ENCODE measurements at places on chromosomes 2 and 18.

DNA sequence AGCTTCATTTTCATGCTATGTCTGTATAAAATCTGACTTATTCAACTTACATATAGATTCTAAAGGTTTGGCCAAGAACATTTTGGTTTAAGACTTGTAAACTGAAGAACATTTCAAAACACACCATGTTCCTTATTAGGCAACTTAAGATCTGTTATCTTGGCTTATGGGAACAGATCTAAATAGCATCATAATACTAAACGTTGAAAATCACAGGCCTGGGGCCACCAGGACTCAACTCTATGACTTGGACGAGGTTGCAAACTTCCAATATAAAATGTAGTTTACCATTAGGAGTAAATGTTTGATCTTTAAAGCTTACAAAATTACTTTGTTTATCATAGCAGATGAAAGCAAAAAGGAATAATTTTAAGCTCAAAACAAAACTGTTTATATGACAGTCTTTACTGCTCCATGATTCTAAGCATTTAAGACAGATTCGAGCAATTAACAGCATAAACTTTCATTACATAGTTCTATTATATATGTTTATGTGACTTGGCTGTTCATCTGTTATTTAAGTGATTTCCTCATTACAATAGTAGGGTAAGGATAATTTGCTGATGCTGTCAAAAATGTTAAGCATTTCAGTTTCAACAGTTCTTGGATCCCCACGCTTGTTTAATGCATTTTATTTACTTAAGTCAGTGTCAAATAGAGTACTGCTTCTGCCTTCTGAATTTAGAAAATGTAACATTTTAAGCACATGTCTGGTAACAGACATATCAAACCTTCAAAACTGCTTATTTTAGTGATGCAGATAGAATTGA is 8.3 kb downstream of the TCF4 start:
- DNase-seq: no peak

DNA sequence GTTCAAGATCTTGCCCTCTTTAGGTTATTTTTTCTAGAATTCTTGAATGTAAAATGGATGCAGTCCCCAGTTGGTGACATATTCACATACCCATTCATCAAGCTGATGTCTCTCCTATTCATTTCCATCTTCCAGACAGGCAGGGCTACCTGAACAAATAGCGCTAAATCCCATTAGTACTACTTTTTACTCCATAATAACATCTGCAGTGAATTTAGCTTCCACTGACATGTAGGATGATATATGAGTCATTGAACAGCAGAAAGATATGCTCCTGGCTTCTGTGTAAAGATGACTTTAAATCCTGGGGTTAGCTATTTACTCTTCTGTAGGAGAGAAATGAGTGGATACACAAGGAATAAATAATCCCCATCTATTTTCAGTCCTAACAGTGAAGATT is 194.7 kb downstream of the RND3 start:
- DNase-seq: no peak

DNA sequence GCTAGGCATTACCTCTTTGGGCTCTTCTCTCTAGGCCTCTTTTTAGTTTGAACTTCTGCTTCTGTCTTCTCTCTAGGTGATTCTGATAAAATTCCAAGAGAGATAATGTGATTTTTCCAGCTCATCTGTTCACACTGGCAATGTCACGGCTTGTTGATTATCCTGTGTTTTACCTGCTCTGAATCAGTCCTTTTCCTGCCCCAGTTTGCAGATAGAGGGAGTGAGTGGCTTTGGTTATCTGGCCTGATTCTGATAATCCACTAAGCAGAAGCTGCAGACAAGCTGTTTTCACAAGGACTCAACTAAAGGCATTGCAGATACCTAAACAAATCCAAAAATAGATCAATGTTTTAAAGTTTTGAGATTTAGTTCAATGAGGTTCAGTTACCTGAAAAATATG is 111.9 kb downstream of the DCC start:
- DNase-seq: peak; percentile 23

DNA sequence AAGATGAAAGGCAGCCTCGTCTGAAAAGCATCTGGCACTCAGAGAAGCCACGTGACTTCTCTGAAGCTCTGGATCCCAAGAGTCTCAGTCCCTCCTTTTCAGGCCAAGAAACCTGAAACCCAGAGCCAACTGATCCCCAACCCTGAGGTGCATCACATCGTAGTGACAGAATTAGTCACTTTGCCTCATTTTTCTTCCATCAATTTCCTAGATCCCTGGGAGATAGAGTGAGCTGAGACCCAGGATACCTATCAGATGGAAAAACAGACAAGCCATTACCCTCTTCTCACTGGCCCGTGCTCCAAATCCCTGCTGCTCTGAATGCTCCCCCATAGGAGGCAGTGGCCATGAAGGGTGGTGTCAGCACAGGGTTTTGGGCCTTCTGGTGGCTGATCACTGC is 113.1 kb downstream of the ALK start:
- no peak for DNase-seq

- DNase-seq: no peak
These were observed 415.0 kb upstream of the GYPC start for GRCh38 chr2:126241001-126241400.

DNA sequence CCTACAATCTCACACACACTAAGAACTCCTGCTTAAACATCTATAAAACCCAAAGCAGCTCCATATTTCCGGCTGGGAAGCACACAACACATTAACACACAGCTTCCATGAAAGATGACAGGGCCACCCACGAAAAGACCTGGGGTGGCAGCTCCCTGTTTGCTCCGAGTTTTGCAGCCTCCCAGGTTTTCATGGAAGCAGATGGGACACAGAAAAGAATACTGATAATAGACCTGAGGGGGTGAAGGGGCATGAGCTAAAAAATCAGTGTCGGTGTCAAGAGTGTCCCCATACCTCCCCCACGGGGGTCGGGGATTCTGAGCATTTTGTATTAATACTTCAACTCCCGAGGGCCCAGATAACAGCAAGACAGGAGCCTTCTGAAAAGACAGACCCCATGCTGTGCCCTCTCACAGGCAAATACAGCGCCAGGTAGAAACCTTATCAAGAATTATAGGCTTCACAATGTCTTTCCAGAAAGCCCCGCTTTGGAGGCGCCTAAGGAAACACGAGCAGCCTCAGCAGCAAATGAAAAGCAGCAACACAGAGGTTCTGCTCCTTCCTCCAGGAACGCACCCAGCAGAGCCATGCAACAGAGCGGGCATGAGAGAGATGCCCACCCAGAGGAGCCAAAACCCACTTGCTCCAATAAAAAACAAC is 50.5 kb downstream of the ZNF516 start:
- no peak for DNase-seq

- DNase-seq: no peak
These were observed 280.9 kb upstream of the ZSWIM2 start for GRCh38 chr2:187129868-187130267.

DNA sequence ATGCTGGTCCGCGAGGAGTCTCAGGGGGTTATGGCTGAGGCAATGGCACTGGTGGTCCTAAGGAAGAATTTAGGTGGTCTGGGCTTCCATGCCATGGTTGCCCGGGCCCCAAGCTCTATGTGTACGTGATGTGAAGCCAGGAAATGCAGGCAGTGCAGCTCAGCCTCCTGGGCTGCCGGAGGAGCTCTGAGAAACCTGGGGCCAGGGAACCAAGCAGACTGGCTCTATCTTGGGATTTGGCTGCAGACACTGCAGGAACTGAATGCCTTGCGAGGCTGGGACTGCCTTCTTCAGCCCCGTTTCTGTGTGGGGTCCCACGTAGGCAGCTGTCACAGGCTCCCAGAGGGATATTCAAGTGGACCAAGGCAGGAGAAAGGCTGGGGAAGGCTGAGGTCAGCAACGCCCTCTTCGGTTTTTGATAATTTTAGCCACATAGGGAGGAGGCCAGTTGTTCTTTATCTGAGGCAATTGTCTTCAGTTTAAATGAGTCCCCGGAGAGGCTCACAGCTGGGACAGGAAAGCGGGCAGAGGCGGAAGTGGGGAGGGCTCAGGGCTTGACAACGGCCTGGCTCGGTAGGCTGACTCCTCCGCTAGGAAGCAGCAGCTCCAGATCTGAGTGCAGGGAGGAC is 77.7 kb downstream of the RHOB start:
- DNase-seq: no peak

DNA sequence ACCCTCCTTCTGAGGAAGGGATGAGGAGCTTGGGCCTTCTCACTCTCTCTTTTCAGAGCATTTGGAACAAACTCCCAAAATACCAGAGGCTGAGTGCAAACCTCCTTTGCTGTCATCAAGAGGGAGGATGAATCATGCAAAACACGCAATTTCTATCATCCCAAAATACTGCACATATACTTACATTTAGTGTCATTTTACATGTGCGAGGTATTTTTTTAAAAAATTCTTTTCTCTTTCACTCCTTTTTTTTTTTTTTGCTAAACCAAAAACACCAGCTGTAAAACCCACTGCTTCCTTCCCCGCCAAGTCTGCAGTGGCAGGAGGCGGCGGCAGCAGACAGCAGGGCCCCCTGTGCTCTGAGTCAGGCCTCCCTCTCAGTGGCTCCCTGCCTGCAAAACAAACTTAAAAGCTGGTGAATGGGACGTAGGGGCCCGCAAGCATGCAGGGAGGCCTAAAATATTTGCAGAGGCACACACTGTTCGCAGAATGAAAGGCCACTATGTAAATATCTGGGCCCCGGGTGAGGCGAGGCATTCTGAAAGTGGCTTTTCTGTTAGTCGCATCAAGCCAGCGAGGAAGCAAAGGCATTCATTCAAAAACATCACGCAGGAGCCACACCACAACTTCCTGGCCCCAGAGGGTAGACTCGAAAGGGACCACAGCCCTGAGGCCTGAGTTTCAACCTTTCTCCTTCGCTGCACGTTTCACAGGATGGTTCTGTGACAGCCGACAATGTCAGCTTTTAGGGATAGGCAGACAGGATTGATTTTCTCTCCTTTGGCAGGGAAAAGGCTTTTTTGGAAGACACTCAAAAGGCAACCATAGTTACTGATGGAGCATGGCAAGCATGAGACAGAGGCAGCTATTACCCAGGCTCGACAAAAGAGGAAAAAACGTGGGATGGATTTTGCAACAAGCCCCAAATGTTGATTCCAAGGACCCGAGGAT is 73.4 kb downstream of the ACTR2 start:
- peak; percentile 72 for DNase-seq

DNA sequence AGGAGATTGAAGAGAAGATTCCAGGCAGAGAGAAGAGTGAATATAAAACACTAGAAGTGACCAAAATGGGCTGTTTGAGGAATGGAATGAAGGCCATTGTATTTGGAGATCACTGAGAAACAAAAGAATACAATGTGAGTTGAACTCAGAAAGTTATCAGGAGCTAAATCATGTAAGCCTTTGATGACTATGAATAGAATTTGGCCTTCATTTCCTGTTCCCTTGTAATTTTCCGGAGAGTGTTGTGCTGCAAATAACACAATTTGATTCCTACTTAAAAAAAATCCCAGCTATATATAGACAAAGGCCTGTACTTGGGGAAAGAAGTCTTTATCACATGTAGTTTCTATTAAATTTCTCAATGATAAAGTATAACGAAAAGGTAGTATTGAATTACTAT is 33.7 kb upstream of the KYNU start:
- no peak for DNase-seq

- DNase-seq: no peak
These were observed 127.3 kb downstream of the DIS3L2 start for GRCh38 chr2:232088771-232089170.

DNA sequence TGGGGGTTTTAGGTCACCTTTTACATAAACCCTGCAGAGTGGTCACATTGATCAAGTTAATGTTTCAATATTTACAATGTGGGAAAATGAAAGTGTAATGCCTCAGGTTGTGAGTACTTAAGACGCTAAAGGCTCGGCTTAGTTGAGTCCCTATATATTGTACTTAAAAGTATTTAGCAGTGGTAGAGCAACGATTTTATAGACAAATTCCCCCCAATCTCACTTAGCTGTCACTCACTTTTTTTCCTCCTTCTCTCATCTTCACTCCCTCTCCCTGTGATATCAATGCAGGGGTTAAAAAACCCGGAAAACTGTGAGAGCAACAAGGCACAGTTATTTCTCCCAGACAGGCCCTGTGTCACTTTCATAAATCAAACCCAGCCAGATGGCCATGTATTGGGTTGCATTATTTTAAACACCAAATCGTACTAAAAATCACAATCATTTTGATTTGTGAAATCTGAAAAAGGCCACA is 5.4 kb downstream of the POU3F3 start:
- DNase-seq: no peak

DNA sequence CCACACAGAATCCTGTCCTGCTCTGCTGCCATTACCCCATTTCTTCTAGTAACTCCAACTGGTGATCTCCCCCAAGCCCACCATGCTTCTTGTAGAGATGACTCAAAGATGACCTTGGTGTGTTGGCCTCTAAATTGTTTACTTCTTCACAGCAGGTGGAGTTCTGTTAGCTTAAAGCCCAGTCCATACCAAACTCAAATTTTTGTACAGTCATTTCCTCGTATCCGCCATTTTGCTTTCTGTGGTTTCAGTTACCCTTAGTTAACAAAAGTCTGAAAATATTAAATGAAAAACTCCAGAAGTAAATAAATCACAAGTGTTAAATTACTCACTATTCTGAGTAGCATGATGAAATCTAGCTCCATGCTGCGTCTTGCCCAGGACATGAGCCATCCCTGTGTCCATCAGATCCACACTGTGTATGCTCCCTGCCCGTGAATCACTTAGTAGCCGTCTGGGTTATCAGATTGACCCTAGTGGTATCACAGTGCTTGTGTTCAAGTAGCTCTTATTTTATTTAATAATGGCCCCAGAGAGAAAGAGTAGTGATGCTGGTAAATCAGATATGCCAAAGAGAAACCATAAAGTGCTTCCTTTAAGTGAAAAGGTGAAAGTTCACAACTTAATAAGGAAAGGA is 133.3 kb upstream of the NOL4 start:
- DNase-seq: no peak

- DNase-seq: no peak
These were observed 901.0 kb downstream of the CCDC85A start for GRCh38 chr2:57084697-57085281.

DNA sequence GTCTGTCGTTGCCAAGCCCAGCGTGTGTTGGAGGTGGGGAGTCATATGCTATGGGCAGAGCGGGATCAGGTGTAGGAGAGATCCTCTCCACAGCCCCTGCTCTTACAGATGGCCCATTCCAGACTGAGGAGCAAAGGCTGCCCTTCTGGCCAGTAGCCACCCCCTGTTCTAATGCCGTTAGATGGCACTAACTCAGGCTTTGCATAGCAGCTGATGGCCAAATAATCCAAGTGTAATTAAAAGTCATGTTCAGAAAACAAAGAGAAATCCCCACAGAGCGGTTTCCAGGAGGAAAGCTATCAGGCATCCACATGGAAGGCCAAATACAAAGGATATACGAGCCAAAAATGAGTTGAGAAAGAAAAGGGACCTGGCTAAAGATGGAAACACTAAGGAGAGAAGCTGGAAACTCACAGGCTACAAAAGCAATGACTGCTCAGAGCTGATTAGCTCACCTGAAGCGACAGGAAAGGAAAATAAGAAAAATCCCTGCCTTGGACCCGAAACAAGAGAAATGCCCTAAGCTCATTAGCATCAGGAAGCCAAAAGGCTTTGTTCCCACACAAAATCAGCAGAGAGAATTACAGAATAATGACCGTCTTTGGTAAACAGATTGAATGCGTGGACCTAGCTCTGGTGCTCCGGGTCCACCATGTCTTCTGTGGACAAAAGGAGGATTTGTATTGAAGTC is 1002.4 kb upstream of the KLHL29 start:
- no peak for DNase-seq

- no peak for DNase-seq
These were observed 41.6 kb downstream of the NPPC start for GRCh38 chr2:231884438-231885140.
